HL-60 (cell line): ENCODE measurements at places on chromosomes 3 and 15.

DNA sequence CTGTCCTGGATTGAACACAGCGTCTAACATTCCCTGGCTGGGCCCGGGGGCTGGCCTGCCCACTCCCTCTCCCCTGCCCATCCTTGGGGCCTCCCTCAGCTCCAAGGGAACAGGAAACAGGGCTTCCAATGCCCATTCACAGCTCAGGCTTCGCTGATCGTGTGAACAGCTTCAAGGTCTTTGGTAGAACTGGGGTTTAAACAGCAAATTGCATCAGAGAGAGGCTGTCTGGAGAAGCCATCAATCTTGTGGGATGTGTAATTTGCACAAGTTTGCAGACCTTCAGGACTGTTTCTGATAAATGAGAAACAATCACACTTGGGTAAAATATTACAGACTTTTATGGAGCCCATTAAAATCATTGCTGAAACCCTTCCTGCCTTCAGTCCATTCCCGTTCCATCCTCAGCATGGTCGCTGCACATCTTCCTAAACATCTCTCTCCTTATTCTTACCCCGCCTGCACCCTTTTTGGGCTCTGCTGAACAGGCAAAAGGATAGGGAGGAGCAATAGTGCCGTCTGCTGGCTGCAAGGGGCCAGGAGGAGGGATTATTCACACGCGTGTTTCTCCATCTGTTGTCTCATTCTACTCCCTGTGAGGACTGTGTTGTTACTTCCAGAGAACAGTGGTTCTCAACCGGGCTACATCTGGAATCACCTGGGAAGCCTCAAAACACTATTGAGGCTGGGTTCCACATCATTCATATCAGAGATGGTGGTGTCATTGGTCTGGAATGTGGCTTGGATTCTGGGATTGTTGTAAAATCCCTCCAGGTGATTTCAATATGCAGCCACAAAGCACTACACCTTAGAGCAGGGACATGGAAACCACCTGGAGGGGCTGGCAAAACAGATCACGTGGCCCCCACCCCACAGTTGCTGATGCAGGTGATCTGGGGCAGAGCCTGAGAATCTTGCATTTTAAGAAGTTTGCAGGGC lies 116.3 kb downstream of the CLSTN2 start:
- peak; percentile 5 for DNase-seq

- DNase-seq: no peak
Observed at GRCh38 chr3:156218353-156218744, 98.0 kb downstream of the KCNAB1 start.

DNA sequence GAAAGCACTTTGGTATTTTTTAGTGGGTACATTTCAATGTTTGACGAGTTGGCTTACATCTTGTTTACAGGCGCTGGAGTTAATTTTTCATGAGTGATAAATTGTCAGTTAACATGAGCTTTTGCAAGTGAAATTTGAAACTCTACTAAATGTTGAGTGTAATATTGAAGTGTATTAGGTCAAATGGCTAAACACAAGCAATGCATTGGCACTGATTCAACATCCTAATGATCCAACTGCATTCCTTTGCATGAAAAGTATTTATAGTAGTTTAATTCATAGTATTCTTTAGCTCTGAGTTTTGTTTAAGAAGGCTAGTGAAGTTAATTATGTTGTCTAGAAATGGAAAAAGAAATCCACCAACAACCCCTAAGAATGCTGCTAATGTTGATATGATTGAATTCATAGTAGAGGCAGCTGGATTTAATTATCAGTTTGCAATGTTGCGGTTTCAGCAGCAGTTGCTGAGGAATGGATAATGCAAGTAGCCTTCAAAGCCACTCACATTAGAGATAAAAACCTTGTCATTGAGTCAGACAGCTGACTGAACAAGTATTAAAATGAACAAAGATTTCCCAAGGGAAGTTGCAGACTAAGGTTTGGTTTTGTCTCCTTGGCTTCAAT lies 245.6 kb upstream of the GOLIM4 start:
- no peak for DNase-seq

DNA sequence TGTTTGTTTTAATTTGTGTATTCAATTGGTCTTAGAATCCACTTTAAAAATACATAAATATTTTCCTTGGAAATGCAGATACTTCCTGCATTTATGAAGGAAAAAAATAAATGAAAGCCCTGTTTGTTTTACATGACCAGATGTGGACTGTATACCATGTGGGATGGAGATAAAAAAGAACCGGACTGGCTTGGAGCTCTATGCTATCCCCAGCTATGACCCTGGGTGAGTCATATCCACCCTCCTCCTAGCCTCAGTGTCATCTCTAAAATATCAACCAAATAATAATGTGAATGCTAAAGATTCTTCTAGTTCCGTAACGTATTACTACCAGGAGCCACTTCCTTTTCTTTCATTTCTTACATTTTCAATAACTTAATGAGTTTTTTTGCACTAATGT lies 44.5 kb upstream of the PDZRN3 start:
- DNase-seq: no peak

GRCh38 chr15:96421178-96421601 lies 90.7 kb downstream of the NR2F2 start:
- DNase-seq: no peak

- DNase-seq: no peak
Observed at GRCh38 chr3:127461286-127461910, 129.1 kb downstream of the TPRA1 start.

GRCh38 chr3:95539950-95540483 lies 1274.4 kb upstream of the EPHA6 start:
- DNase-seq: no peak

DNA sequence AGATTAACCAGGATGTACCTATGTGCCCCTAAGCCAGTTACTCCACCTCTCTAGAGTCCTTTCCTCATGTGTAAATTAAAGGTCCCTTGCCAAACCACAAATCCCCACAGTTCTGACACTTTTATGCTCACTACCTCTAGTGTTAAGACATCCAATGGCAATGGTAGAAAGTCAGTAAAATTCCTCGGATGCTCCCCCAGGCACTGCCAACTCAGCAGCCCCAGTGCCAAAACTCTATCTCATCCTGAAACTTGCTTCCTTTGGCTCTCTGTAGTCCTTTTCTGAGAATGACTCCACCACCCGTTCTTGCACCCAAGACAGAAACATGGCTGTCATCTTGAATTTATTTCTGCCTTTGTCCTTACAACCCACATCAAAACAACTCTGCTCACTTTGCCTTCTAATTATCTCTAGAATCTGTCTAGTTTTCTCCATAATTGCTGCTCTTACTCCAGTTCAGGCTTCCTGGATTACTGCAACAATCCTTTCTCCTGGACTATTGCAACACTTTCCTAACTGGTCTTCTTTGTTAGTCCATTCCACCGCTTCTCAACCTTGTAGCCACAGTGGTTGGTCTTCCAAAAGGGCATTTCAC lies 41.6 kb downstream of the MB21D2 start:
- no peak for DNase-seq

GRCh38 chr3:158443632-158444031 lies 127.4 kb upstream of the MLF1 start:
- no peak for DNase-seq

- no peak for DNase-seq
Observed at GRCh38 chr15:94026458-94027304, 204.7 kb upstream of the MCTP2 start.

DNA sequence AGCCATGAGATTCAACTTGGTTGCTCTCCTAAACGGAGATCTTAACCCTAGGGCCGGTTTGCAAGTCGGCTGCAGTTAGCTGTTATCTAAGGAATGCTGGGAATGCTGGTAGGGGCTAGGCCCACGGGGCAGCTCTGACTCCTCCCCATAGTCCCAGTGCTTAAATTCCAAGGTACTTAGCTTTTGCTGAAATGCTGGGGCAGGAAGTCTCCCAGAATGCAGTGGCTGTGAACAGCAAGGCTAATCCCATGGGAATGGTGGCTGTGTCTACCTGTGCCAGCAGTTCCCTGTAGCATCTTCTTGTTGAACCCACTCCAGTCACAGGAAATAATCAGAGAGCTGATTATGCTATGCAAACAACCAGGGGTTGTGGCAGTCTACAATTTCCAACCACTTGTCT lies 102.5 kb upstream of the TJP1 start:
- no peak for DNase-seq

- DNase-seq: no peak
Observed at GRCh38 chr15:55562601-55563000, 25.5 kb downstream of the PYGO1 start.

DNA sequence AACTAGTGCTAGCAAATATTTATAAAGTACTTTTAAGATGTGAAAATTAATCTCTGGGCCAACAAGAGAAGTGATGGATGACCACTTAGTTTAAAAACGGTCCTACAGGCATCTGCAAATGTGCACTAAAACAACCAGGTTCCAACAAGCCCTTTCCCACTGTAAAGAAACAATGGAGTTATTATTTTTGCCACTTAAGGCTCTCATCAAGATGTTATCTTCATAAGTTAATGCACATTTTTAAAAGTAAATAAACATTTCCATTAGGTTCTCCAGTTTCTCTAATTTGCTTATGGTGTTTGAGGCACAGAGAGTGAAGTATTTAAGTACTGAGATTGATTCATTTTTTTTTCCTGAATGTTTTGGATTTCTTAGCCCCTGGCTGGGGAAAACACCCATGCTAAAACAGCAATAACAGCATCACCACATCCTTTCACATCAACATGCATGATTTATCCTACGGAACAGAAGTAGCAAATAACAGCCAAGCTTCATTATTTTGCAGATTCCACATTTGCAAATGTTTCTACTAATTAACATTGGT lies 20.8 kb downstream of the ABI3BP start:
- DNase-seq: no peak

DNA sequence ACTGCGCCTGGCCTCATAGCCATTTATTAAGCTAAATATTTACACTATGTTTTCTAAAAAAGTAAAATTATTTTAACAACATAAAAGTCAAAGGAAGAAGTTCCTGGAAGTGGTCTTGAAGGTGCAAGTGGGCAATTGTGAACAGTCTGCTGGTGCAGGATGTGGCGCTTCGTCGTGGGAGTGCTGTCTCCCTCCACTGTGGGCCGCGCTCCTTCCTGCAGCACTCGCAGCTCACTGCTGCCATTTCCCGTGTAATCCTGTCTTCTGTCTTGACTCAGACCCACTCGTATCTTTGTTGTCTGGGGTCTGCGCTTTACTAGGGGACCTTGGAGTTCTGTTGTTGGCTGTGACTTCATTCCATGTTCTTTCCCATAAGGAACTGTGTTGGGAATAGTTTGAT lies 56.3 kb downstream of the APBA2 start:
- DNase-seq: no peak

DNA sequence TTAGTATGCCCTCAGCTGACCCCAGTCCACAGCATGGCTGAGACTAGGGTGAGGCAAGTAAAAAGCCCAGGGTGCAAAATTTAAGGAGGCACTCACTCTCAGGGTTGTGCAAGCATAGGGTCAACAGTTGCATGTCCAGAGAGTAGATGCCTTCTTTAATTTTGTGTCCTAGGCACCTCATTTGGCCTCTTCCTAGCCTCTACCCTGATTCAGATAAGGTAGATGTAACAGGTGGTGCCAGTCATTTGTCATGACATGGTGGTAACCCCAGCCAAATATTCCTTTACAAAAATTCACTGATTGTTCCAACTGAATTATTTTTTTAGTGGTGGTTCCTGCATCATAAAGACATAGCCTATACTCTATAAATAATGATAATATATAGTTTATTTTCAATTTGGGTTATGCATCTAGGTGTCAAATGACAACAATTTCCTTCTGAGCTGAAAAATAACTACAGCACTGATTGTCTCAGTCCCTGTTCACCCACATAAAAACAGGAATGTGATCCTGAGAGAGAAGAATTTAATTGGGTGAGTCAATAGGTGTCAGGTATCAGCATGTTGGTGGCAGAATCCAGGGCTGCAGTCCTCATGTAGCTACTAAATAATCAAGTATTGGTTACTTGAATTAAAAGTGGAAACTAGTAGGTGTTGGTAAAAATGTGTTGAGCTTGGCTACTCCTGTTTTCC lies 44.2 kb upstream of the TIPARP start:
- DNase-seq: no peak

GRCh38 chr3:107250221-107250620 lies 127.0 kb upstream of the CCDC54 start:
- DNase-seq: no peak

- no peak for DNase-seq
Observed at GRCh38 chr3:52303811-52304210, 12.3 kb upstream of the DNAH1 start.

DNA sequence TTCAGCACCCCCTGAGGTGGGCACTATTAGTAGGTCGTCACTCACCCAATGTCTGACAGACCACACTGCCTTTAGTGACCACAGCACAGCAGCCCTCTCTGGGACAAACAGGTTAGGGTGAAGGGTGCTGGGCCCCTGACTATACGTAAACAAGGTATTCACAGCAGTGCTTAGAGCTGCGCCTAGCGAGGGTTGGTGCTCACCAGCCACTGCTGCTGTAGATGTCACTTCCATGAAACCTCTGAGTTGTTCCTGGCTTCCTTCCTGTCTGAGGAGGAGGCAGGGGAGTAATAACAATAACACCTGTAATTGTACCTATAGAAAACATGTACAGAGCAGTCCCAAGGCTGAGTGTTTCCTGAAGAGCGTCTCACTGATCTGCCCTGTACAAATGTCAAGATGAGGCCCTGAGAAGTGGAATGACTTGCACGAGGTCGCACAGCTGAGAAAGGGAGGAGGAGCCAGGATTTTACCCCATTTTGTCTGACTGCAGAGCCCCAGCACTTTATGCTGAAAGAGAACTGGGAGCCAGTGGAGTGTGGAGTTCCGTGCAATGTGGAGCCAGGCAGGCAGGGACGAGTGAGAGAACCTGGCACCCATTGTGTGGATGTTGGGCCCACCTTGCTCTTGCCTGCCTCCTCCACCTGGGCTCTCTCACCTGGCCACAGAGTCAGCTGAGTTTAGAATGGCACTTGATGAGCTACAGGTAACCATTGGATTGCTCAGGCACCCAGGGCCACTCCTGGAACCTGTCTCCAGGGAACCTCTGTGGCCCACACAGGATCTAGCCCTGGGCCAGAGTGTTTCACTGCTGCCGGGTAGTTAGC lies 93.8 kb downstream of the DNAJB8 start:
- DNase-seq: no peak

- no peak for DNase-seq
Observed at GRCh38 chr3:161273589-161274218, 52.6 kb downstream of the NMD3 start.

DNA sequence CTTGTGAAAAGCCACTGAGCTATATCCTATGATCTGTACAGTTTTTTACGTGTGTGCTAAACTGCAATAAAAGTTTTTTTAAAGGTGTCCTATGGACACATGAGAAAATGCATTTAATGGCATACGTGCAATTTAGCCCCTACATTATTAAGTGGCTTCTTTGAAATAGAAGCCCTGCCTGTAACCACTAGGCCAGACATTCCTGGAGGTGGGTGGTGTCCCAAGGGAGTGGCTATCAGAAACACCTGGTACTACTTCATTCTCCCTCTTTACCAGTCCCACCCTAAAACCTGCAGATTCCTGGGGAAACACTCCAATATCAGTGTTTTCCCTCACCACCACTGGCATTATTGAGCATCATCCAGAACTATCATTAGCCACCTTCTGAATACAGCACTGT lies 100.0 kb downstream of the OXNAD1 start:
- no peak for DNase-seq

DNA sequence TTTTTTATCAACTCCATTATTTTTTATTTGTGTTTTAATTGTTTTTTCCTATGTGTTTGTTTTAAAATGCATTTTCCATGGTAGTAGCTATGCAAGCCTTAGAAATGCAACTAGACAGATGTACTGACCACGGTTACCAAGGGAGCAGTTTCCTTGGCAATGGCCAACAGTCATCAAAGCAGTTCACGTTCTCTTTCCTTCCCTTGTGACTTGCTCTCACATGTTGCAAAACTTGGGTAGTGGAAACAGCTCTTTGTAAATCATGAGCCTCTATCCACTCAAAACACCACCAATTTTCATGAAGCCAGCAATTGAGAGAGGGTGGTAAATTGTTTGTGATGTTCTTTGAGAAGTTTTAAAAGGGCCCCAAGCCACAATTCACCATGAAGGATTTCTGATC lies 499.4 kb upstream of the MDFIC2 start:
- DNase-seq: no peak
